ENCODE measurements at places on chromosomes 7 and 10.

DNA sequence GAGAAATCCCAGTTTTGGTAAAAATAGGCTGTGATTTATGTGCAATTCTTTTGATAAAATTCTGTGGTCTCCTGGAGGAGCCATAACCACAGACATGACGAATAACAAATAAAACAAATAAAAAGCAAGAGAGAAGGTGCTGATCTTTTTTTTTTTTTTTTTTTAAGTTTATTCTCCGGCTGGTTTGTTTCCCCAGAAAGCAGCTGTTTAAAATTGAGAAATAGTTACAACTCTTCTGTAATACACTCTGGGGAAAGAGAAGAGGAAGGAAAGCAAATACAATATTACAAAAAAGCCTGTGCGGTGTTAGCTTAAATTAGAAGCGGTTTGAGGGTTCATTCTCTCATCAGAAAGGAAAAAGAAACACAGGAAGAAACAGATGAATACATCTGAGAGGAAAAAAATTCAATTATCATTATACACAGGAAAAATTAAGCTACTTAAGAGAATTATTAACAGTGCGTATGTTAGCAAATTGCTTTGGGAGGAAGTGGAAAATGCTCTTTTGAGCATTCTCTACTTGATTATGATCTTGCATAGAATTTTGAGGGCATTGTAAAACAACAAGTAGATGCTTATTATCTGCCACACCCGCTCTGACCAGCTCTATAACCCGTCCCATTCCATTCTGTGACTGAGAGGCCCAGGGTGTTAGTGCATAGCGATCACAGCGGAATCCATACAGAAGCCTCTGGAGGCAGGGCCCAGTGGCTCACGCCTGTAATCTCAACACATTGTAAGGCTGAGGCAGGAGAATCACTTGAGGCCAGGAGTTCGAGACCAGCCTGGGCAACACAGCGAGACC is 40.6 kb upstream of the WAC start:
- DNase-seq = no peak

DNA sequence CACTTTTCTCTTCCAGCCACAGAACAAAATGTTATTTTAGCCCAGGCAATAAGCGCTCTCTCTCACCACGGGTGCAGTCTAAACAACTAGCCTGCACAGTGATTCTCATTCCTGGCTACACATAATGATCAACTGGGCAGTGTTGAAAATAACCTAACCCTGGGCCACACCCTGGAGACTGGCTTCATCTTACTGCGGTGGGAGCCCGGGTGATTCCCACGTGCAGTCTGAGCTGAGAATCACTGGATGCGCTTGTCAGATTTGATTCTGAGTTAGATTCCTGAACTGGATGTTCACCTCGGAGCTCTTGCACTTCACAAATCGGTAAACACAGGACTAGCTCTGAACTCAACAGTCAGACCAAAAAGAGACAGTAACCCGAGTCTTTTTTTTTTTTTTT is 14.9 kb downstream of the ZC3HAV1 start:
- no peak for DNase-seq

DNA sequence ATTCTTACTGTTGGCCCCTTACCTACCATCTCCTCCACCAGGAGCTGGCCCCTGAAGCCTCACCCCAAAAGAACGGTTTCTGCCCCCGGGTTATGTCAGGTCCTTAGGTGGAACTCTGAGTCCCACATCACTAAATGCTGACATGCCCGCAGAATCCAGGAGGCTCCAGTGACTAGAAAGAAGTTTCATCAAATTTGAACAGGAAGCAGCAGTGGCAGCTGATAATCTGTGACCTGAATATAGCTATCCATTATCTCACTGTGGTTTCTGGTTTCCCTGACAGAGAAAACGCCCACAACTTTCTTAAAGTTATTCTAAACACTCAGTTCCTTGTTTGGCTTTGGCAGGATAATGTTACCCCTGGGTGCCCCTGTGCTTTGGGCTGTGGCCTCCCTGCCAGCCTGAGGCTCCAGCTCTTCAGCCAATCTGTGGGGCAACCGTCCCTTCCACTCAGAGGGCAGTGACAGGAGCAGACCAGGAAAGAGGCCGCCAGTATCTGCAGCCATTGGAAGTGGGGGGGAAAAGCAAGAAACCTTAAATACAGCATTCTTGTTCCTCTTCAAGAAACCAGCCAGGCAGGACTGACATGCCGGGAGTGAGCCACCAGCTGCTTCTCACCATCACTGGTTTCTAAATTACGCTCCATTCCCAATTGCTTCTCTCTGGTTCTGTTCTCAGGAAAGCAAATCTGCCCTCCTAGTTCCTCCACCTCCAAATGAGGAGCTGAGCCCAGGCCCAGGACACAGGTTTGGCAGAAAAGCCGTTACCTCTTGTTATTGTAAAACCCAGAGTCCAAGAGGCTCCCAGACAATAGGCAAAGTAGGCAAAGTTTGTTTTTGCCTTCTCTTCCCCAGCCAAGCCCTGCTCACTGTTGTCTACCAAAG is 41.2 kb upstream of the VCL start:
- DNase-seq = no peak

- no peak for DNase-seq
Measured at GRCh38 chr10:63384675-63385074, 81.1 kb downstream of the JMJD1C start.

DNA sequence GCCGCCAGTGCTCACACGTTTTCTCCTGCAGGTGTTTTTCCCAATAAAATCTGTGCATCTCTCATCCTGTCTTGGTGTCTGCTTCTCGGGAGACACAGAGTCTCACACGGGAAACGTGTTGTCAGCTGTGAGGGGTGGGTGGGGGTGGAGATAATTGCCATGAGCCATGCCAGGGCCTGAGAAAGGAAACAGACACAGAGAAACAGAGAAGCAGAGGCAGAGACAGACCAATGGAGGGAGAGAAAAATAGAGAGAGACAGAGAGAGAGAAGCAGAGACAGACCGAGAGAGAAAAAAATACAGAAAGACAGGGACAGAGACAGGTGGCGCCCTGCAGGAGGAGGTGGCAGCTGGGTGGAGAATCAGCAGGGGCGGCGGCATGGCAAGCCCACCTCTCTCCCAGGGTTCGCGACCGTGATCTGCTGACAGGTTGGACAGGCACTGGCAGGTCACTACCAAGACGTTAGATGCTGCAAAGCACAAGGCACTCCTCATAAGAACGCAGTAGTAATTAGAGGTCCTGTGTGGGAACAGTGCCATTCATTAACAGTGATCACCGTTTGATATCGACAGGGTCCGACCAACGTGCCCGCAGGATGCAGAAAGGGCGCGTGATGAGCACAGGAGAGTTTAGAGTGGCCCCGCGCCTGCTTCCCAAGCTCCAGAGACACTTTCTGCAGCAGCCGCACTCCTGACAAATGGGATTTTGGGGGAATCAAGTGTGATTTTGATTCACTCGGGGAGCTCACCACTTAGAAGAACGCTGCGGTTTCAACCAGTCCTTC is 70.5 kb upstream of the INSIG1 start:
- DNase-seq = no peak

DNA sequence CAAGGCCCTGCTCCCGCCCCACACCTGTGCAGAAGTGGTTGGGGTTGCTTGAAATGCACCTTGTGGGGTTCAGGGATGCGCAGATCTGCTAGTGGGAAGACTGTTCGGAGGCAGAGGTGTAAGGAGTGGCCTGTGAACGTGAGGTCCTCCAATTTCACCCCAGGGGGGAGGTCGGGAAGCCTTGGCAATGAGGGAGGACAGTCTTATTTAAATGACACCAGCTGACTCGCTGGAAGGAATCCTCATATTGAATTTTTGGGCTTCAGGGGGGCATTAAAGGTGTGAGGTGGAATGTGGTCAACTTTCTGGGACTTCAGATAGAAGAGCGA is 218.8 kb upstream of the CELF2 start:
- no peak for DNase-seq

GRCh38 chr7:149216402-149216801 is 21.1 kb downstream of the ZNF282 start:
- no peak for DNase-seq

DNA sequence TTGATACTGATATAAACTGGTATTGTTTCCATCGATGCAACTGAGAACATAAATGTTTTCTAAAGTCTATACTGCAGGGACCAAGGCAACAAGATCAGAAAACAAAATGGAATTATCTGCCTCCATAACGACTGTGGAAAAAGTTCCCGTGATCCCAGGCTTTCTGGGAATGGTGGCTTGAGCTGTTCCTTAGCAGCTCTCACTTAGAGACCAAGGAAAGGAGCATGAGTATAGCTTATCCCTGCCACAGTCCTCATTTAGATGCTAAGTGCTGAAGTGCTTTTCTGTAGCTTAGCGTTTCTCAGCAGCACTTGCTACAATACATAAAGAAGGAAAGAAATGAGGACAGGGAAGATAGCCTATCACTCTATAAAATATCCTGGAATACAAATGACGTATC is 5.5 kb downstream of the WNT8B start:
- DNase-seq = no peak

- no peak for DNase-seq
Measured at GRCh38 chr10:111973306-111973705, 210.3 kb downstream of the GPAM start.

DNA sequence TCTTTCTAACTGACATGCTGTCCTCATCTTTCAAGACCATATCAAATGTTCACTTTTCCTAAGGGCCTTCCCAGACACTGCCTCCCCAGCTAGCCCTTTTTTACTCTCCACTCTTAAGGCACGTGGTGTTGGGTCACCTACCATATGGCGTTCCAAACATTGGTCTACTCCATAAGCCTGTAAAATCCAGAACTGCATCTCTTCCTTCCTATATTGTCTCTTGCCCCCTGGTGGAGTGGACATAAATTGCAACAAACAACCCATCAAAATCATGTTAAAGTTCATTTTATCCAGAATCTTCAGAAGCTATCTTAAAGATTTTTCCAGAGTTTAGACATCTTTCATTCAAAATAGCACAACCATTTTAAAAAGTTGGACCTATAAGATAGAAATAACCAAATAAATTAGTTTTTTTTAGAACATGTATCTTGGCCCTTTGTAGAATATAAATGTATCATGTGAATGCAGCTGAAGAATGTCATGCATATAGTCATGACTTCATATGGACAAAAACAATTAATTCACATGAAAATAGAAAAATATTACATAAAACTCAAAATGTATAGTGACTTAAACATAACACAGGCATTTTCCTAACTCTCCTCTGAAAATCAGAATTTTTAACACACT is 180.6 kb upstream of the CHRM2 start:
- DNase-seq = peak; percentile 45

DNA sequence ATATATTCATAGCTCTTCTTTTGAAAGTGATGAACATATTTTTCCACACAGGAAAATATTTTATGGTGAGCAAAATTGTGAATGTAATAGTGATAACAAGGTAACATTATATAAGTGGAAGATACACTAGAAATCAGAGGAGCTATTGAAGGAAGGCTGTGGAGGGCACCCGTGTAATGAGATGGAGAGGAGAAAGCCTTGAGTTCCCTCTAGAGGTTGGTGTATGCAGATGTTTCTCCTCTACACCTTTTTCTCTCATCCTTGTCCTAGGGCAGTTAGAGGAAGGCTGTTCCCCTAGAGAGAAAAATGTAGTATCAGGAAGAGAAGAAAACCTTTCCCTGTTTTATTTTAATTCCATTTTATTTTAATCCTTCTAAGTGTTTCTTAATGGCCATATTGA is 54.6 kb upstream of the NRG3 start:
- no peak for DNase-seq

DNA sequence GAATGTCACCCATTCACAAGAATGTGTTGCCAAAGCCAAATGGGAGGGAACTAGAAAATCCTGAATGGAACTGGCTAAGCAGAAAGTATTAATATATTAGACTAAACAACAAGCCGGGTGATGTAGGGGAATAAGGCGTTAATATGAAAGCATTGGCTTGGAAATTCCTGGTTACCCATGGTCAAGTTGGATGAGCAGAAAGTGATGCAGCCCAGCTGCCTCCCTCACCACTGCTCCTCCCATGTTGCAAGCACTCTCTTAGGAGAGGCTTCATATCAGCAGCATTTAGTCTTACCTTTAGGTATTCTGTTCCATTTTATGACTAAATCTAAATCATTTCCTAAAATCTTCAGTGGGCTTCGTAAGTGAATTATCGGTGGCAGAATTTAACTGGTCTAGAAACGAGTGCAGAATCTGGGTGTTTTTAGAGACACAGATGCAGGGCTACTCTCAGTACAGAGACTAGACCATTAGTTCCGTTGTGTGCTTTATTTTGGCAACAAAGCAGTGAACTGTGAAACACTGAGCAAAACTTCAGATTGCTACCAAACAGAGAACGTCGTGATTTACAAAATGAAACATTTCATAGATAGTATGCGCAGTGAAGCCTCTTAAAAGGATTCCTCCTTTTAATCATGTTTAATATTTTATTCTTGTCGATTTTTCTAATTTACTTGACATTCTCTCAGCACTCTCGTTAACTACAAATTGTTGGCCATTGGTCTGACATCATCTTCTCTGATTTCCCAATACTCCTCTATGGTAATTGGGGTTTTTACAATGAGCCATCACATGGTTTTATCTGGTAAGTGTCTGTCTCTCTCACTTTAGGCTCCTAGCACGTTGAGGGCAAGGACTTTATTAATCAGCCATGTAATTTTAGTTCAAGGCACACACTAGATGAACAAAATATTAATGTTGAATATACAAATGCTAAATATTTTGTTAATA is 22.0 kb upstream of the HGF start:
- no peak for DNase-seq

DNA sequence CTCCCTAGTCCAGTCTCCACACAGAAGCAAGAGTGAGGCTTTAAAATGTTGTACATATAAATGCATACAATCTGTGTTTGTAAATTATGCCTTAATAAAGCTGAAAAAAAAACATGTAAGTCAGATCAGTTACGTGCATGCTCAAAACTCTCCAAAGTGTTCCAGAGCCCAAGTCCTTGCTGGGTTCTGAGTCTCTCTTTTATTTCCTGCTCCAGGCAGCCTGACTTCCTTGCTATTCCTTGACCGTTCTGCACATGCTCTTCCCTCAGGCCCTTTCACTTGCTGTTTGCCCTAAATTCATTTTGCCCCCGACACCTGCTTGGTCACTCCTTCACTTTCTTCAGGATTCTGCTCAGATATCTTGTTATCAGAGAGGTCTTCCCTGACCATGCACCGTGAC is 770.1 kb downstream of the PHTF2 start:
- no peak for DNase-seq

GRCh38 chr10:51422311-51423120 is 276.9 kb downstream of the CSTF2T start:
- DNase-seq = no peak

DNA sequence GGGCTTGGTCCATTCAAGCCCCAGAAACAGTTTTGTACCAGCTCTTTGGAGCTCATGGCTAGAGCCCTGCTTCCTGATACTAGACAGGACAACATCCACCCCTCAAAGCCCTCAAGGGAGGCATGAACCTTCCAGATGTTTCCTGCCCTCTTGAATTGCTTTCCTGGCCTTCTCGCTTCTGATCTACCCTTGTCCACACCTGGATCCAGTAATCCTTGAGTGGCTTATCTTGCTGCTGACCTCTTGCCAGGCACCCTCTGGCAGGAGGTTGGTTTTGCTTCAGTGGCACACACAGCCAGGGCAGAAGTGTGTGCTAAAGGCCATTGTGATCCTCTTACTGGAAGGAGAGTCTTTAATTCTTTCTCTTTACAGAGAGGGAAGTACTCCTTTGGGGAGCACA is 495.8 kb downstream of the PLXNA4 start:
- DNase-seq = no peak

Data from NCI-H524 treated with DMSO at 0.1 percent for 48 hours (cell line).